Epithelial cell of esophagus (primary cell): ENCODE measurements at places on chromosomes 1 and 21.

DNA sequence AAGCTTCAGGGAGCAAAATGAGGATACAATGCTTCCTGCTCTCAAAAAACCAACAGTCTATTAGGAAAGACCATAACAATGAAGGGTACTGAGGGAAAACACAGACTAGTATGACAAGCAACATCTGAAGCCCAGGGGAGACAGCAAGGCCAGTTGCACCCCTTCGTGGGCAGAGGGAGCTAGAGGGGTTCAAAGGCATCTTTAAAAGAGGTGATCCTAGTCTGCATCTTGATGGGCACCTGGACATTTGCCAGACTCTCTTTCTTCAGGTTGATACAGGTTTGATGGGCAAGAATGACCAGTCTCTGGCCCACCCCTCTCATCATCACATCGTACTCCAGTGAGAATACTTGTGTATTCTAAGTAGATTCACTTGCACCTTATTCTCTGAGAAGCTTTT lies 177.7 kb downstream of the VAV3 start:
- DNase-seq: peak; percentile 9

- DNase-seq: no peak
Measured at GRCh38 chr1:3545363-3546047, 65.8 kb downstream of the MEGF6 start.

DNA sequence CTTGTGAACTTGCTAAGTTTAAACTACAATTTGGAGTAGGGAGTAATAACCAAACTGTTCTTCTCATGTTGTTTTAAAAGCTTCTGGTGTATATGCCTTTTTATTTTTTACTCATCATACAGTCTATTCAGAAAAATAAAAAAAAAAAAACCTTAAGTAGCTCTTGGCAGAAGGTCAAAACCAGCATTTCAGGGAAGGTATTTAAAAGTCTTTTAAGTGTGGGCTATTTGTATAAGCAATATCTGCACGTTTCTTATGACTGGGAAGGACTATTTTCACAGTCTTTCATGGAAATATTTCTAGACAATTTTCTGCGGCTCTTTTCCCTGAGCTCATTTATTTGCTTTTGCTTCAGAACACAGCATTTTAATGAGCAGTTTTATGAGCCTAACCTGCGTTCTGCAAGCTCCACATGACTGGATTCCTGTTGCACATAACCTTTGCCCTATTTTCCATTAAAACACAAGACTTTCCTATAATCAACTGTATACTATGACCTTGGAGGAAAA lies 60.9 kb upstream of the C1orf105 start:
- DNase-seq: peak; percentile 34

DNA sequence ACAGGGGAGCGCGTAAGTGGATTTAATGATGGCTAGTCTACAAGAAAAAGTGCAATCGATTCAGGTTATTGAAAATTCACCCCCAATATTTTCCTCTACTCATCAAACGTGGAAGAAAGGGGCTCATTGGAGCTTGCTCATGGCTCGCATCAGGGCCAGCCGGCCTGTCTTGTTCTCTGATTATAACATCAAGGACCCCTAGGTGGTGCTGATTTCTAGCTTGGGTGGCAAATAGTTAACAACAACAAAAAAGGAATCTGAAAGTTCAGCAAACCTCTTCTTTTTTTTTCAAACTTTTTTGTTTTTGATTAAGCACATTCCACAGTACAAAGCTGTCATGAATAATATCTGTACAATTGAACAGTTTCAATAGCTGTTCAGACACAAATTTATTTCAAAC lies 35.8 kb upstream of the SOD1 start:
- DNase-seq: no peak

- DNase-seq: no peak
Measured at GRCh38 chr1:93123201-93123783, 44.2 kb downstream of the MTF2 start.

GRCh38 chr1:244273845-244274619 lies 177.7 kb downstream of the ADSS2 start:
- DNase-seq: peak; percentile 89

GRCh38 chr1:19799230-19800075 lies at the start of gene TMCO4:
TMCO4 (minus strand) TSS chr1:19799916; CDS start chr1:19780758, 19,158 bp downstream.
- peak; percentile 28 for DNase-seq

DNA sequence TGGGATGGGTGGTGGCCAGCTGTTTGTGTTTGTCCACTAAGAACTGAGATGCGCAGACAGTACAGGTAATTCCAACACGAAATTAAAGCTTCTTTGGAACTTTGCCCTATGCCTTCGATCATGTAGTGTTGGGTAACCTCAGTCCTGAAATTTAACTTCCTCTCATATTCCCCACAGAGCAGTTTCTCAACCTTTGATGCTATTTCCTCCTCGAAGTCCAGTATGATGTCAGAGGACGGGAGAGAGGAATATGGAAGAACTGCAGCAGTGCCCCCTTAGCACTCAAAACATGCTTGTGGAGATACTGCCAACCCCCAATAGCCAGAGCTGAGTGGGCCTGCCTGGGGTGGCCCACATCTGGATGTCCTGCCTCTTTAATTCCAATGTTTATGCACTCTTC lies 3.6 kb downstream of the LPAR3 start:
- peak; percentile 46 for DNase-seq

- no peak for DNase-seq
Measured at GRCh38 chr1:109826930-109827349, 63.2 kb upstream of the EPS8L3 start.

DNA sequence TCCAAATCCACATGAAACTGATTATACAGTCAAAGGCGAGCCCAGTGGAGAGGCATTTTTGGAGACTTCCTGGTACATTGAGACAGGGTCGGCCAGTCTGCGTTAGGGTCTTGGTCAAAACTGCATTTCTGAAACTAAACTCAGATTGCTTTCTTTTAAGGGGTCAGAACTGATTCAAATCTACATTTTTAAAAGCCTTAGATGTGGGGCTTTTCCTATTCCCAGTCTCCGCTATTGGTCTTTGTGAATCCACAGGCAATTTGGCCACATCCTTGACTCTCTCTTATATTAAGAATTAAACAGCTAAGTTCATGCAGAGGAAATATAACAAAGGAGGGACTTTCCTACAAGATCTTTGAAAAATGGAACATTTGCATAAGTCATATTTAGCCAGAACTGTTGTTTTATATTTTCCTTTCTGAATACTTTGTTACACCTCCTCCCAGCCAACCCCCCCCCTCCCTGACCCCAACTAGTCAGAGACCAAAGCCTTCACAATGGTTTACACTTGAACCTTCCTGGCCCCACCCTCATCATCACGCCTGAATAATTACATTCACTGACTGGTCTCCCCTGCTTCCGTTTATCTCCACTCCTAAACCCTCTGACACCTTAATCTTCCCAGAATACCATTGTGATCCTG lies 30.9 kb downstream of the SELL start:
- DNase-seq: no peak
